Stimulated activated CD4-positive, alpha-beta T cell treated with anti-CD3 and anti-CD28 coated beads, Interleukin-2, amount 100 ng/mL, for 4 hours (primary cell): ENCODE measurements at places on chromosomes 6 and 20.

DNA sequence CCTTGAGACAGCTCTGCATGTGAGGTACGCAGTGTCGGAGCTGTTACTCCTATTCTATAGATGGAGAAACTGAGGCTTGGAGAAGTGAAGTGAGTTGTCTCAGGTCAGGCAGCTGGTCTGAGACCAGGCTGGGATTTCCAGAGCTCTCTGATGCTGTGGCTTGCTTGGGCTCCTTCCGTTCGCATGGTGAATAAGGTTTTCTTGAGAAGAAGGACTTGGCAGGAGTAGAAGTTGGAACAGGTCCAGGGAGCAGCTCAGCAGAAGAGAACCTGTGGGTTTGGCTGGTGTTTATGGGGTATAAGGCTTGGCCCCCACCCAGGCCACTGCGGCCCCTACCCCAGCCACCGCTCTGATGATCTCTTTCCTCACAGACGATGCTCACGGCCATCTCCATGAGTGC, 7.4 kb downstream of the SLC12A5 start:
- no peak for DNase-seq

DNA sequence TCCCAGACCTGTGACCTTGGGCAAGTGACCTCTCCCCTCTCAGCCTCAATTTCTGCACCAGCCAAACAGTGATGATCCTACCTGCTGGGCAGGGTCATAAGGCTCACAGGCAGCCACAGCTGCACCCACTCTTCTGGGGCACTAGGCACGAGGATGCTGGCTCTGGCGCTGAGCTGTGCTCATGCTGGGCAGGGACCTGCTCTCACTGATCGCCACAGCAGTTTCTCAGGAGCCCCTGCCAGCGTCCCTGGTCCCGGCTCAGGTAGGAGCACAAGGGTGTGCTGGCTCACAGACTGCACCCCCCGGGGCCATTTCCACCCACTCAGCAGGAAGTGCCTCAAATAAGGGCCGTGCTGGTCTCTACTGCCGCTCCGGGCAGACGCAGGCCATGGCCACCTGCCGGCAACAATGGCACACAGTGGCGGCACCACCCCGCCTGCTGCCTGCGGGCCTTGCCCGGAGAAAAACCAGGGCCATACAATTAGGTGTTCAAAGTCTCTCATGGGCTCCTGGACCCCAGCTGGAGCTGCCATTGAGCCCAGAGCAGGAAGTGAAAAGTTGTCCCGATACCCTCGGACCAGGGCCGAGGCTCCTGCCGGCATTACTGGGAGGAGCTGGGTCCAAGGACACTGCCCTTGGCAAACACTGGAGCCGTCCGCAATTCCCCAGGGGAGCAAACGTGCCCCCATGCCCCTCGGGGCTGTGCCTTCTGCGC, 4.6 kb upstream of the CABLES2 start:
- DNase-seq, result no peak

GRCh38 chr20:18983796-18984195, 170.2 kb downstream of the SCP2D1 start:
- no peak for DNase-seq

DNA sequence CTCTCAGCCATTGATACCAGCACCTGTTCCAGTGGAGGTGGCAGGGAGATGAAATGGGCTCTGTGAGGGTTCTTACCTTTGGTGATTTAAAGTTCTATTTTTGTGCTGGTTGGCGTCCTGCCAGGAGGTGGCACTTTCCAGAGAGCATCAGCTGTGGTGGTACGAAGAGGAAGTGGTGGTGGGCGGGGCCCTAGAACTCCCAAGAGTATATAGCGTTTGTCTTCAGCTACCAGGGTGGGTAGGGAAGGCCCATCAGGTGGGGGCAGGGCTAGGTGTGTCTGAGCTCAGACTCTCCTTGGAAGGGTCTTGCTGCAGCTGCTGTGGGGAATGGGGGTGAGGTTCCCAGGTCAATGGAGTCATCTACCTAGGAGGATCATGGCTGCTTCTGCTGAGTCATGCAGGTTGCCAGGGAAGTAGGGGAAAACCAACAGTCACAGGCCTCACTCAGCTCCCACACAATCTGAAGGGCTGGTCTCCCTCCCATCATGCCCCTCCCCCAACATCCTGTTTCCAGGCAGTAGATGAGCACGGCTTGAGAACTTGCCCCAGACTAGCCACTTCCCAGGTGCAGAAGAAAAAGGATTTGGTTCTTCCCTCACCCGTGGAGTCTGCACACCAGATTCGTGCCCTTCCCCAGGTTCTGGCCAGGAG, 46.6 kb downstream of the MOXD1 start:
- peak; percentile 2 for DNase-seq

- DNase-seq, result no peak
Measured at GRCh38 chr6:157487110-157487773, 106.3 kb downstream of the ZDHHC14 start.

DNA sequence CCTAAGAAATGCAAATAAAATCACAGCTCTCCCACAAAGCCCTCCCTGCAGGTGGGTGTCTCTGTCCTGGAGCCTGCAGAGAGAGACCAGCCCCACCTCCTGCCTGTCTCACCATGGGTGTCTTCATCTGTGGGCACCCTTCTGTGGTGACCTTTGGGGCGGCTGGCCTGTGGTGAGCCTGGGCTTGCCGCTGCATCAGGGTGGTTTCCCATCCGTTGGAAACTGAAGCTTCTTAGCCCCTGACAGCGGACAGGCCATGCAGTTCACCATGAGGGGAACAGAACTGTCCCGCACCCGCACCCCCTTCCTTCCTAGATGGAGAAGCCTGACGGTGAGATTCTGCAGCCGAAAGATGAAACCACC, 42.3 kb upstream of the FRMD1 start:
- no peak for DNase-seq

GRCh38 chr6:142823256-142823902, 121.6 kb downstream of the HIVEP2 start:
- DNase-seq, result no peak

DNA sequence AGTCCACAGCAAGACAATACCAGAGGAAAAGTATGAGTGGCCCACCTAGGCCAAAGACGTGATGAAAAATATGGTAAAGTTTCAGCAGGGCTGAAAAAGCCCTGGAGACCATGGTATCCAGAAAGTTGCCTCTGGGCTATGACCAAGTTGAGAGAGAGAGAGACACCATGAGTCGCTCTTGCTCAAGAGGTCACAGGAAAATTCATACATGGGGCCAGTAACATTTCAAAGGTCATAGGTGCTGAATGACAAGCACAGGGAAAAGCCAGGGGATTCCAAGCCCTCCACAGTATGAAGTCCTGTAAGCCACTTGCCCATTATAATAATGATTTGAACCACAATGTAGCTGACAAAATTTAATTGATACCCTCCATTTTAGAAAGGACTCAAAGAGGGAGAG, 657.7 kb upstream of the CITED2 start:
- DNase-seq, result no peak

DNA sequence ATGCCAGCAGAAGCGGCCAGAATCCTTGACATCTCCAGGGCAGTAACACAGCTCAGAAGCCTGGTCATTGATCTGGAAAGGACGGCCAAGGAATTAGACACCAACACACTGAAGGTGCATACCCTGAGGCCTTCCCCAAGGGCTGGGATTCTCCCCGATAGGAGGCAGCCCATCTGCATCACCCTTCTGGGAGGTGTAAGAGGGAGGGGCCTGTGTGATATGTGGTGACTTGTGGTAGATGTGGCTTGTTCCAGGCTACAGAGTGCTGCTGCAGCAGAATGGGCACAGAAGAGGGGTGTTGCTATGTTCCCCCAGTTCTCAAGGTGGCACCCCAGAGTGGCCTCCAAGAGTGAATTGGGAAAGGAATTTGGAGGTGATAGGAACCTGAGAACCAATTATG, 11.2 kb downstream of the TRIM40 start:
- DNase-seq, result no peak

DNA sequence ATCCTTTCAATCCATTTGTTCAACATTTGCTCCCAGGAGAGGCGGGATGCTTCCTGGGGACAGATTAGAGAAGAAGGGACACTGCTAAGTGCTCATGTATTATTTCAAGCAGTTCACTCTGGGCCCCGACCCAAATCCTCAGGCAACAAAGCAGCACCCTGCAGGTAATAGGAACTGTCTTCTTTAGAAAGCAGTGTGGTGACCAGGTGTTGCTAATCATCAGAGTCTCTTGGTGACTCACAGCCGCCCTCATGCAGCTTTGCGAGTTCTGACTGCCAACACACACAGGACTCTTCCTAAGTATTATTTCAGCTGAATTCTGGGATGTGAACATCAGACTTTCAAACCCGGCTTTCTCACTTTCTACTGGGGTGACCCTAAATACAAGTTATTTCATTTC, 356.4 kb downstream of the PRKN start:
- DNase-seq, result no peak

DNA sequence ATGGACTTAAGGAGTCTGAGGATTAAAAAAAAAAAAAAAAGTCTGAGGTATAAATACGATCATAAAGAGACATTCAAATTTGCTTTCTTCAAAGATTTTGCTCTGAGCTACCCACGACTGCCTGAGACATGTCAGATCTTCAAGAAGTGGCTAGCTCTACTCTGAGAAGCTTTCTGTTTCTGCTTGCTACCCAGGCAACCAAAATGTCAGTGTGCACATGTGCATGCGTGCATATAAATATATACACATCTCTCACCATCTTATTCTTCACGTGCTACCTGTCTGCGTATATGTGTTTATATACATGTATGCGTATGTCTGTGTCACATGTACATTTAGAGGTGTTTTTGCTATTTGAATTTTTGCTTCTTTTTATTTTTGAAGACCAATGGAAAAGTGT, 299.6 kb upstream of the STXBP5 start:
- DNase-seq, result no peak

- DNase-seq, result no peak
Measured at GRCh38 chr6:148967541-148967956, 220.7 kb downstream of the UST start.

GRCh38 chr20:4713401-4713800, 8.3 kb upstream of the PRND start:
- DNase-seq, result no peak

DNA sequence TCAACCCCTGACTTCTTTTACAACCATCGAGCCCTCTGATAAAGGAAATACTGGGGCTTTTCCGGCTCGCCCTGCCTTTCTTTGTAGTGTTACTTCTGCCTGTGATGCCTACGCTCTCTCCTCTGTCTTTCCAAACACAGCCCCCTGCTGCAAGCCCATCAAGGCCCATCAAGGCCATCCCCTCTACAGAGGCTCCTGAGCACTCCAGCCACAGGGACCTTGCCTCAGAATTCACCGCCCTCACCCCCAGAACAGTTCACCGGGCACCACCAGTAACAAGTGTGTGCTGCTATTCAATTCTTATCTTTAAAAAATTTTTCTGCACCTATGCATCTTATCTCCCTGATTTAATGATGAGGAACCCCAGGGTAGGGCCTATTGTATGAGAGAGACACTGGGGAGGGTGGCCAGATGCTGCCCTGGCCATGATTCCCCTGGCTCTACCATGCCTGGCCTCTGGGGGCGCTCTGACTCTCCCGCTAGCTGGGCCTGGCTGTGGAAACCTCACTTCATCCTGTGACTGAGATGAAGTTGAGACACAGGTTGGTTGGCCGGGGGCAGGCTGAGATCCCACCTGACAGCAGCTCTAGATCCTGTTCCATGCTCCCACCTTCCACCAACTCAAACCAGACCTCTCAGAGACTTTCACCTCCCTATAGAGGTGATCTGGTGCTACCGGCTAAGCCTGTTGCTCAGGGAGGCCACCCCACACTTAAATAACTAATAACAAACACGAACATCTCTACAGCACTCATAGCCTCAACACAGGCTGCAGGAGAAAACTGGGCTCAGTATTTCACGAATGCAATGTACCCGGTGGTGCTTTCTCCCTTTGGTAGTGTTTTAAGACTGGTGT, 19.2 kb upstream of the GLP1R start:
- DNase-seq, result peak; percentile 6

DNA sequence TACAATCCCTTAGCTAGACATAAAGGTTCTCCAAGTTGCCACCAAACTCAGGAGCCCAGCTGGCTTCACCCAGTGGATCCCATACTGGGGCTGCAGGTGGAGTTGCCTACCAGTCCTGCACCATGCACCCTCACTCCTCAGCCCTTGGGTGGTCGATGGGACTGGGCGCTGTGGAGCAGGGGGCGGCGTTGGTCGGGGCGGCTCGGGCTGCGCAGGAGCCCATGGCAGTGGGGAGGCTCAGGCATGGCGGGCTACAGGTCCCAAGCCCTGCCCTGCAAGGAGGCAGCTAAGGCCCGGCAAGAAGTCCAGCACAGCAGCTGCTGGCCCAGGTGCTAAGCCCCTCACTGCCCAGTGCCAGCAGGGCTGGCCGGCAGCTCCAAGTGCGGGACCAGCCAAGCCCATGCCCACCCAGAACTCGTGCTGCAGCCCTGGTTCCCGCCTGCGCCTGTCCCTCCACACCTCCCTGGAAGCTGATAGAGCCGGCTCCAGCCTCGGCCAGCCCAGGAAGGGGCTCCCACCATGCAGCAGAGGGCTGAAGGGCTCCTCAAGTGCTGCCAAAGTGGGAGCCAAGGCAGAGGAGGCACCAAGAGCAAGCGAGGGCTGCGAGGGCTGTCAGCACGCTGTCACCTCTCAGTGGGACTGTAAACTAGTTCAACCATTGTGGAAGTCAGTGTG, 912.1 kb downstream of the PHF3 start:
- DNase-seq, result no peak

DNA sequence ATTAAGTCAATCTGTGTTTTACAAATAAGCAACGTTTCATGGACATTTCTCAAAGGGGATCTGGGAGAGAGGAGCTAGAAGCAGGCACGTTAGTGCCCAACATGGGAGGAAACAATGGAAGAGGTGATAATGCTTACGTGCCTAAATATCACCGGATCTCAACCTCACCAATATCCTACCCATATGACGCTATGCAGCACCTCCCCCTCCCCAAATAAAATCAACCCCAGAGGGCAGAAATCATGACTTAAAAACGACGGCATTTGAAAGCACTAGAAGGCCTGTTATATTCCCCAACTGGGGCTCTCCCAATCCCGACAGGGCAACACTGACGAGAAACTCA, 425 bp downstream of the HBS1L start:
- DNase-seq, result no peak

DNA sequence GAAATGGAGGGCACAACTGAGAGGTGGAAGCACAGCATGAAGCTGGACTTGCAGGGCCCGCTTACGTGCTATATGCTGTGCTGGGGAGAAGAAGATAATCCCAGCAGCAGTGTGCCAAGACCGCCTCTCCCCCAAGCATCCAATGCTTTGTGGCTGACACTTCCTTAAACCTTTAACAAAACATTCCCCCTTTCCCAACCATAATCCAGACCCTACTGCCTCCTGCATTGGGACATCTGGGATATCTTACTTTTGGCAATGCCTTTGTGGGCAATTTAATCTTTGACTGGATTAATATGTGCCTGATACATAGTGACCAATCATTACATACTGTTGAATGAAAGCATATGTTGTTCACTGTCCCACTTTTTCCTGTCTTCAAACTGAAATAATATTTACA, 3.1 kb upstream of the TENT5A start:
- no peak for DNase-seq

DNA sequence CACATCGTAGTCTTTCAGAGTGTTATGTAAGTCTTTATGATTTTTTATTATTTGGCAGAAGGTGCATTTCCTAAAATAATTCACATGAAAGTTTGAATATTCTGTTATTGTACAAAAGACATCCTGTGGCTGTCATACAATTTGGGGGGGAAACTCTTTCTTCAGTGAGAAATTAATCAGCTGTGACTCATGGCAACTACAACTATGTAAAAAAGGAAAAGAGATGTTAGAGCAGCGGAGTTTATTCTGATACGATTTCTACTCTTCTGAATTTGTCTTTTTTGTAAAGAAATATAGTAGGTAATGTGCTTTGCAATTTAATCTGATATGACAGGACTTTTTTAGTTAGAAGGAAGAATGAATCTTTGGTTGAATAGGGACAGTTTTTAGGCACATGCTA, 14.2 kb downstream of the COL19A1 start:
- no peak for DNase-seq
